ENCODE measurements at places on chromosomes 4 and X. TPM values are rescaled to one million over a fixed set of nuclear protein-coding genes. Genes with fewer than 3 reads are reported as not detected.
A peak's percentile ranks its signal among the peaks of the same experiment; 100 is the strongest.

Gene RADX
- 3.5 TPM for total RNA-seq

Gene RASL11B
- 71.4 TPM for total RNA-seq

Gene UGT2B28
- total RNA-seq: not detected

Gene AKAP14
- total RNA-seq: 1.3 TPM

Gene SHOX
- total RNA-seq: not detected

Gene TKTL2
- not detected for total RNA-seq

Gene FAM50A
- total RNA-seq: 48.7 TPM

Gene LRRC66
- total RNA-seq: 0.11 TPM

Gene ESX1
- total RNA-seq: not detected

- DNase-seq: peak; percentile 81
These were observed at the start of gene ZNF185 for GRCh38 chrX:152897222-152898131. TSS of gene ZNF185 (plus strand) at chrX:152898067. CDS start at chrX:152914490, 16,423 bp downstream.

- no peak for DNase-seq
These were observed 227.6 kb downstream of the NR3C2 start for GRCh38 chr4:148214529-148215166.

DNA sequence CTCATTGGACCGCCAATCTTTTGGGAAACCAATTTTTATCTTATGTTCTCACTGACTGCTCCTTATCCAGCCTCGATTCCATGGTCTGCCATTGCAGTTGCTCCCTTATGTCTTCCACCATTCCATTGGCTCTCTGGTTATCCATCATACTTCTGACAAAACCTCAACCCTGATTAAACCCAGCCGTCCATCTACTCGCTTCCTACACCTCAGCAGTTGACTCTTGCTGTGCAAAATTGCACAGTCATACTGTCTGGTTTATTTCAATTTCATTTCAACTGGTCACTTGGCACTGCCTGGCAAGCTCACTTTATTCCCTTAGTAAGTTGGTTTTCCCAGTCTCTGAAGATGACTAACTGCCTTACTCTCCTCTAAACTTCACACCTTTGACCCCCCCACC lies 26.2 kb downstream of the ARL9 start:
- no peak for DNase-seq

DNA sequence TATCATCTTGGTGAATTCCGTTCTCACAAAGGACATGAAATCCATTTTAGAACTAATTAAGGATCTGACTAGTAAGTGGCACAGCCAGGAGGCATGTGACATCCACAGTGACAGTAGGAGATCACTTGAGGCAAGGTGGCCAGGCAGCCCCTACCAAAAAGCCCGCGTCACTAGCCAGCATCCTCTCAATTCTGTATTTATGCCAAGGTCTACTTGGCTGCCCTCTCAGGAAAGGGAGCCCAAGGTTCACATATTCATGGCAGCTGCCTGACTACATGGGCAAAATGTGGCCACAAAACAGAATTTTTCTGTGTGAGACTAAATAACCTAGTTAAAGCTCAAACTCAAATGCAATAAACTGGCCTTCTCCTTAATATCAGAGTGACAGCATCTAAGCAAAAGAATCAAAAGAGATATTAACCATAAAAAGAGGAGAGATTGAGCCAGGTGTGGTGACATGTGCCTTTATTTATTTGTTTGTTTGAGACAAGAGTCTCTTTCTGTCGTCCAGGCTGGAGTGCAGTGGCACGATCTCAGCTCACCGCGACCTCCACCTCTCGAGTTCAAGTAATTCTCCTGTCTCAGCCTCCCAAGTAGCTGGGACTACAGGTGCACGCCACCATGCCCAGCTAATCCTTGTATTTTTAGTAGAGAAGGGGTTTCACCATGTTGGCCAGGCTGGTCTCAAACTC lies 51.5 kb downstream of the SLC9A7 start:
- no peak for DNase-seq

- DNase-seq: no peak
These were observed 75.4 kb downstream of the LIMCH1 start for GRCh38 chr4:41613386-41613785.

- DNase-seq: no peak
These were observed 269.8 kb downstream of the BCOR start for GRCh38 chrX:39827951-39828350.

DNA sequence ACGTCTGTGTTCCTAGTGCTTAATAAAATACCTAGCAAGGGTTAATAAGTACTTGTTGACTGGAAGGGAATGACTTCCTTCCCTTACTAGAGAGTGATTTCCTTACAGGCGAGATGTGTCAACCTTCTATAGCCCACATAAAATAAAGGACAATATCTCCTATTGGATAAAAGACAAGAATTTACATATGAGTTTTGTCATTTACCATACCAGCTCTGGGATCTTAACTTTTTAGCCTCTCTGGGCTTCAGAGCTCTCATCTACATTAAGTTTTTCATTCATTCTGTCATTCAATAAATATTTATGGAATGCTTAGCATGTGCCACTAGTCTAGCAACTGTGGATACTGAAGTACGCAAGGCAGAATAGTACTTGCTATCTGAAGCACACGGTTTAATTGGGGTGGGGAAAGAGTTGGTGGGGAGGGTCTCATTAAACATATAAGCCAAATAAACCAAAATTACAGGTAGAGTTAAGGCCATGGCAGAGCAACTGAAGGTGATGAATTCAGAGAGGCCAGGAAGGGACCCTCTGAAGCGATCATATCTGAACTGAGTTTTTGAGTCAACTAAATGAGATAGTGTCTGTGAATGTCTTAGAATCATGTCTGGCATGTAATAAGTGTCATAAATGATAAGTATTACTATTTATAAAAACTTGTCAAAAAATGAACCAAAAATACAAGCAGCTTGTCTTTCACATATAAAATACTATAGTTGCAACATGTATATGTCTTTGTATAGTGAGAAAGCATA lies 91.6 kb upstream of the BMP2K start:
- DNase-seq: no peak

DNA sequence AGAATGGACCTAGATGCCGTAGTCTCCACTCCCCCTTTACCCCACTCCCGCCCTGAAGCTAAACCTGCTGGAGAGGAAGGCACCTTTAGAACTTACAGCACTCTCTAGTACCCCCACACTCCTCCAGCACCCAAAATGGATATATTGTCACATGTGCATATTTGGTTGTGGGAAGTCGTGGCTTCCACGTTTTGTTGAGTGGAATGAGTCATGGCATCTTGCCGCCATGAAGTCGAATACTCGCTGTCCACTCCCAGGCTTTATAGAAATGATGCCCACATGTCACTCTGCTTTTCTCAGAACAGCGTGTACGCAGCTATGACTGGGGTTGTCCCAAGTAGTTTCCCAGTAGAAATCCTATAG lies 545 bp downstream of the ABCE1 start:
- no peak for DNase-seq

DNA sequence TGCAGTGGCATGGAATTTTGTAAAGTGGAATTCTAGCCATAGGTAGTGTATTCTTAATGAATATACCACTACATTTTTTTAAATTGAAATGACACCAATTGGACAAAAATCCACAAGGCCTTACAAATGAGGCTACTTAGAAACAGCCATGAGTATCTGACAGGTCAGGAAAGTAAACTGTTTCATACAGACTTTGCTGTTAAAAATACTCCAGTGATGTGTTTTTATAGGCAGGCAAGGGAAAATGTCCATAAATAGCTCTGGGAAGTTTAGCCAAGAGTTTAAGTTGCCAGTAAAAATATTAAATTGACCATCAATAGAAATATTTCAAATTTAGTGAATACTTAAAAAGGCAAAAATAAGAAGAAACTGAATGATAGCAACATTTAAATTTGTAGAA lies 41.8 kb upstream of the PDLIM5 start:
- no peak for DNase-seq

DNA sequence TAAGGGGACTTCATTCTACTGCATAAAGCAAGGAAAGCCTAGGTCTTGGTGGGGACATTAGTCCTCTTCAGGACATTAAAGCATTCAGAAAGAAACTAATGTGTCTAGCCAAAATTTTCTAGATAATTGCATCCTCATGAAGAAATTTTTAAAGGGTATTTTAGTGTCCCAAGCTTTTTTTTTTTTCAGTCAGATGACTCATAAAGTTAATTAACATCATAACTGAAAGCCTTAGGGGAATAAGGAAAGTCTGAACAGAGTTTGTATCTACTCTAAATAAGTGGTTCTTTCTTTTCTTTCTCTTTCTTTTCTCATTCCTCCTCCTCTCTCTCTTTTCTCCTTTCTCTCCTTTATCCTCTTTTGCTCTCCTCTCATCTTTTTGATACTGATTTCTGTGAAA lies 202.4 kb downstream of the ADAMTS3 start:
- no peak for DNase-seq

DNA sequence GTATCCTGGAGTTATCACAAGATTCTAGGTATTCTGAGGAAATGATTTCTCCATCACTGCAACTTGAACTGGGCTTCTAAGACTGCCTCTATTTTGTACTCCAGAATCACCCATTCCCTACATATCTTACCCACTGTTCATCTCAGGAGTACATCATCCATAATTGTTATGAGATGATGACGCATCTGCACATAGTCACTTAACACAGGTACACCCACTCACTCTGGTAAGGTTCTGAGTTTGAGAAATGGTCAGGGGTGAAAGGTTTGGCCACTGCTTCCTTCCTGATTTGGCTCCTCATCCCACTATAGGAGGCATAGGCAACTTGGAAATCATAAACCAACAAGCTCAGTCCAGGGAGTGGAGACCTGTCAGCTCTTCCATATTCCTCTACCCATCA lies 143.9 kb downstream of the GLRA2 start:
- DNase-seq: no peak

DNA sequence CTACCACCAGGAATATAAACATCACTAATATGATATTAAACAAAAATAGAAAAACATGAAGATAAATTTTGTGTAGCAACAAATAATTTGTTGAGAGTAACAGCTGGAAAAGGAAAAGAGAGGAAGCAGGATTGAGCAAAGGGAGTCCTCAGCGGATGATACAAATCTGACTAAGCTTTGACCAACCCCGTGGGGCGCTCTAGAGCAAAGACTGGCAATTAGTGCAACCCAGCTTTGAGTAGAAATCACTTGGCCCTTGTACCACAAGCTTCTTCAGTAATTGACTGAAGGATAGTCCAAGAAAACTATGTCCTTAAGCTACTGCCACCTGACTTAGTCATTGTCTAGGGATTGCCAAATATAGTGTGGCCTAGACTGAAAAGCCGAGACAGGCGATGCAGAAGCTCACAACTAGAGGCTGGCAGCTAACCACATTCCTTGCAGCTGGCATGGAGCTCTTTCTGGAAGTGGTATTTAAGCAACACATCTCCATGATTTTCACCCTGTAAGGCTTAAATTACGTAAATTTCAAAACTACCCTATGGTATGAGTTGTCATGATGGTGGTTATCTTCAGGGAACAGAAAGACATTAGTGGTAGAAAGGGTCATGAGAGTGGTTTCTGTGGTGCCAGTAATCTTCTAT lies 396.0 kb downstream of the PDGFC start:
- DNase-seq: no peak

- no peak for DNase-seq
These were observed 29.5 kb downstream of the SORBS2 start for GRCh38 chr4:185782523-185782922.
